ENCODE measurements at places on chromosomes 5 and 9.

DNA sequence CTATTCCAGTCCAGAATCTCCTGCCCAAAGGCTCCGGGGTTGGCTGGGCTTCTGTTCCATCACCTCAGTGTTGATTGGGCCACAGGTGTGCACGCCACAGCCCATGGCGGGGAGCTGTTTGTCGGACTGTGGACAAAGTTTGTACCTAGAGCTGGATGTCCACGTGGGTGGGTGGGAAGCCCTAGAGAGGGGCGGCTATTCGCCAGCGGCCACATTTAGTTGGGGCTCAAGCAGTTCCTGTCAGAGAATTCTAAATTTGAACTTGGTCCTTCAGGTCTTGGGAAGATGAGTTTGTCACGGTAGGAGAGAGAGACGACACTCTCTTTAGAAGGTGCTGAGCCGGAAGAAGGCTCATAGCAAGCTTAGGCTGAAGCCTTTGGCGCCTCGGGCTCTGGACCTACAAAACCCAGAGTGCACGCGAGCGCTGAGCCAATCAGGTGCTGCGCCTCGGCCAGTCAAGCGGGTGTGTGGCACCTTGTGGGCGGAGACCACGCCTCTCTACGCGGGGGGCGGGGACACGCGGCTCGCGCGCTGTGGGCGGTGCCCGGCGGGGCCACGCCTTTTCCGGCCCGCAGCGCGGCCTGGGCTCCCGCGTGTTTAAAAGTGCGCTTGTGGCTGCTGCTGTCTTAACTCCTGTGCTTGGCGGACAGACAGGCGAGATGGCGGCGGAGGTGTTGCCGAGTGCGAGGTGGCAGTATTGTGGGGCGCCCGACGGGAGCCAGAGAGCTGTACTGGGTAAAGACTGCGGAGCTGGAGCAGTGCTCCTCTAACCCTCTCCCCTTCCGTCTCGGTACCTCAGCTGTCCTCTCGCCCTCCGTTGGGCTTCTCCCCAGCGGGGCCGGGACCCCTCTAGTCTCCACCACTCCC, at the start of gene POLR1E:
Gene POLR1E, plus strand, starts transcription at position 560 of the 867 bp plus-strand sequence. Its CDS starts 100 bp downstream, at position 660.
- DNase-seq, result peak; percentile 91

DNA sequence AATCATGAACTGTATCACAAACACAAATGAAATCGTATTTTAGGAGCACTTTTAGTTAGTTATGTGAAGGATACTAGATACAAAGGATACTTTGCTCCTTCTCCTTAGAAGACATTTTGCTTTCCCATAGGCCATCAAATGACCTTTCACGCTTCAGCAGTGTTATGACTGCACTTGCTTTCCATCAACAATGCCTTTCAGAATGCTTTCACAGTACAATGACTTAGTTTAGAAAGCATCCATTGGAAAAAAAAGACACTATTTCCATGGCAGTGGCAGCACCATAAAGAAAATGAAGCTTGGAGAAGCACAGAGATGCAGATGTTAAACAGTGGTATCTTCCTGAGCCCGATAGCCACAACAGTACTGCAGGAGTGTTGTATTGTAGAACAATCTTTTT, 203.9 kb downstream of the PCSK1 start:
- DNase-seq, result no peak

GRCh38 chr5:122332599-122333555, 20.8 kb downstream of the SNCAIP start:
- no peak for DNase-seq

DNA sequence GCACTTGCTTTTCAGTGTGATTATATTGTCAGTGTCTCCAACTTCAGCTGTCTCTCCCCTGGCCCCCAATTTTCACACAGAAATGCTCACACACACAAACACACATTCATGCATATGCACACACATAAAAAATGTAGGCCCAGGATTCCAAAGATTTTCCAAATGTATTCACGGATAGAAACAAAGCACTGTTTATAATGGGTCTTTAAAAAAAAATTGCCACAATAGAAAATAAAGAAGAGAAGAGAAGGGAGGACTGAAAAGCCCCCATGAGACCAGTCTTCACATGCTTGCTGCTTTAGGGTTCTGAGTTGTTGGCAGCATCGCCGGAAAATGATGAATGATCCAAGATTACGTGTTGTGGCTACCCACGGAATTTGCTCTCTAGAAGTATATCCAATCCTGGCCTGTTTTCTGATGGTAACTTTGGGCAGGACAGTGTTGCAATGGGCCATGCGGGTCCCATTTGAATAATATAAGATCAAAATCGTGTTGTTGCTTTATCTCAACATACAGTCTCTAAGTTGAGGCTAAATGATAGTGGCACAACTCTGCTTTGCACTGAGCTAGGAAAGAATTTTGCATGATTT, 36.2 kb upstream of the ACO1 start:
- no peak for DNase-seq

DNA sequence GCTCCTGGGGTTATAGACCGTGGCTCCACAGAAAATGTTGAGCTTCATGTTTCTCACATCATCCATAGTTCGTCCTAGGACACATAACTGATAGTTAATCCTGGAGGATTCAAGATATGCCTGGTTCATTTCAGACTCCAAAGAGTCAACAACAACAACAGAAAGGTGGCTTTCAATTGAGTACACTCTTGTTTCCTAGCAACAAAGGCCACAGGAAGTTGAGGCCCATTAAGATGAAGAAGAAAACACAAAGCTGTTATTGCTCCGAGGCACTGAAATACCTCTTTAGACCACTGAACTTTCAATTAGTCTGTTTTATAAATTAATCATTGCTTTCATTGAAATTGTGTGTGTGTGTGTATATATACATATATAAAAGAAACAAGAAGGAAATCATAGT, 154.5 kb downstream of the YIPF5 start:
- no peak for DNase-seq

Measured in stimulated activated CD8-positive, alpha-beta memory T cell treated with anti-CD3 and anti-CD28 coated beads, Interleukin-4, amount 100 ng/mL, for 1 hour (primary cell).